Activated T-cell treated with anti-CD3 and anti-CD28 coated beads for 48 hours (primary cell): ENCODE measurements at places on chromosomes 11 and 22.

GRCh38 chr11:26037716-26038115 is 294.2 kb upstream of the ANO3 start:
- DNase-seq = no peak

DNA sequence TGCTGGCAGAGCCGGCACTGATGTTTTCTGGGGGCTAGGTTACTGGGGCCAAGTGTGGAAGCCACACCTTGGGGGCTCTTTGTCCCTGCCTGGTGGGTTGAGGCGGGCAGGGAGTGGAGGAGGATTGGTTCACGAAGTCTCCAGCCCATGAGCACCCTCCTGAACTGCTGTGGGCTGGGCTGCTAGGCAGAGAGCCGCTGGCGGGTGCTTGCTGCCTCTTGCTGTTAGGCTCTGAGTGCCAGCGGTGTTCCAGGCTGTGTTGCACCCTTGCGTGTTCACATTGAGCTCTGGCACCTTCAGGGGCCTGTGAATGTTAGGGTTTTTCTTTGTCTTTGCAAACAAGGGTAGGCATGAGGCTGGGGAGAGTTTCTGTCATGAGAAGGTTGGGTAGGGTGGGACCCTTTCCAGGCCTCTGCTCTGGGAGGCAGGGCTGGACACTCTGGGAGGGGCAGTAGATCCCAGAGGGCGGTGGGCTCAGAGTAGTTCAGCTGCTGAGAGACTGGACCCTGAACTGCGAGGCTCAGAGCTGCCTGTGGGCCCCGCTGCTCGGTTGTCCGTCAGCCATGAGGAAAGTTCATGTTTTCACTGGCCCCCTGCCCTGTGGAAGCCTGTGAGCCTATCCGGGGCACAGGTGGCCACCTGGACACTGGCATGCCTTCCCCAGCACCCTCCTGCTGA is 24.0 kb upstream of the TMEM191C start:
- DNase-seq = no peak

DNA sequence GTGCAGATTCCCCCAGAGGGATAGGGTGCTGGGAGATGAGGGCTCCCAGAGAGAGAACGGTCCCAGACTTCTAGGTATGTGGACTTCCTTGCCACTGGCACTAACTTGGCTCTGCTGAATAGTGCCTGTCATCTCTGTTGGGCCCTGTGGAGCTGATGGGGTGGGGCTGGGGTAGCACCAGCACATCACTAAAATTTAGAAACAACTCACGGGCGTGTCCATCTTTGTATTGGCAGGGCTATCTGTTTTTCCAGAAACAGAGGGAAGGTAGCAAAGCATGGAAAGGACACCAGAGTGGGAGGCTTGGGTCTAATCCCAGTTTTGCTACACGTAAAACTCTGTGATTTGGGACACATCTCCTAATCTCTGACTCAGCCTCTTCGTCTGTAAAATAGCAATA is 25.8 kb downstream of the SWAP70 start:
- DNase-seq = no peak

GRCh38 chr11:108216988-108217387 is 5.5 kb downstream of the NPAT start:
- no peak for DNase-seq

- no peak for DNase-seq
Observed at GRCh38 chr22:22037740-22038139, 55.2 kb upstream of the TOP3B start.

DNA sequence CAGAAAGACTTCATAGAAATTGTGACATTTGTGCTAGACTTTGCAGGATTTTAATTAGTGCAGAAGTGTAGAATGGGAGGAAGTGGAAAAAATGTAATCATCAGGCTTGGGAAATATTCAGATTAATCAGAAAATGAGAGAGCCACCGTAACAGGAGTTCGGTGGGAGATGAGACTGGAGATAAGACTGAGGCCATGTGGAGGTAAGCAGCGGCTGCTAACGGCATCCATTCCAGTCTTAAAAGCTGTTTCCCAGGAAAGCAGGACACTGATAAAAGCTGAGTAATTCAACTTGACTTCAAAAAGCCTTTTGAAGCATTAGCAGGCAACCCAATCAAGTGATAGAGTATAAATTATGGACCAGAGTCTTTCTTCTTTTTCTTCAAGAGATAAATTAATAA is 369.9 kb downstream of the LUZP2 start:
- no peak for DNase-seq

GRCh38 chr11:16825968-16826367 is 87.5 kb downstream of the C11orf58 start:
- no peak for DNase-seq

DNA sequence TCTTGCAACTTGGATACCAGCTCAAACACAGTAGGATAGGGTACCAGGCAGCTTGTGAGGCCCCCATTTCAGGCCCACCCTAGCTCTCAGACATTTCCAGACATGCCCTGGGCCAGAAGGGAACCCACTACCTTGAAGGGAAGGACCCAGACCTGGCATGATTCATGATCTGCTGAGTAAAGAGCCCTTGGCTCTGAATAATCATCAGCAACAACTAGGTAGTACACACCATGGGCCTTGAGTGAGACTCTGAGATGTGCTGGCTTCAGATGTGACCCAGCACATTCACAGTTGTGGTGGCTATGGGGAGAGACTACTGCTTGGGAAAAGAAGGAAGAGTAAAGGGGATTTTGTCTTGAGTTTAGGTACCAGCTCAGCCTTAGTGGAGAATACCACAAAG is 23.6 kb downstream of the JRKL start:
- DNase-seq = no peak

DNA sequence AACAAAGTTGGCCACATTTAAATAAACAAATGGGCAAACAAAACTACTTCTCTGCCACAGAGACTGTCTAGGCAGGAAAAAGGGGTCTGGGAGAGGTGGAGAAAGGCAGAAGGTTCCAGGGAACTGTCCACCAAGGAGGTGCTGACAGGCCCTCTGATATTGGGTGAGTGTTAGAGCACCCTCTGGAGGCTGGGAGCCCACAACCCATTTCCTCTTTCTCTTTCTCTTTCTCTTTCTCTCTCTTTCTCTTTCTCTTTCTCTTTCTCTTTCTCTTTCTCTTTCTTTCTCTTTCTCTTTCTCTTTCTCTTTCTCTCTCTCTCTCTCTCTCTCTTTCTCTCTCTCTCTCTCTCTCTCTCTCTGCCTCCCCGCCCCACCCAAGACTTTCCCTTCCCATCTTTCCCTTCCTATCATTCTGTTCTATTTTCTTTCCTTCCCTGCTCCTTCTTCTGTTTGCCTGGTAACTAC is 912.8 kb downstream of the DLG2 start:
- no peak for DNase-seq

GRCh38 chr22:39629851-39630250 is 59.3 kb downstream of the CACNA1I start:
- DNase-seq = no peak

GRCh38 chr11:102467853-102468580 is 15.5 kb upstream of the TMEM123 start:
- no peak for DNase-seq

DNA sequence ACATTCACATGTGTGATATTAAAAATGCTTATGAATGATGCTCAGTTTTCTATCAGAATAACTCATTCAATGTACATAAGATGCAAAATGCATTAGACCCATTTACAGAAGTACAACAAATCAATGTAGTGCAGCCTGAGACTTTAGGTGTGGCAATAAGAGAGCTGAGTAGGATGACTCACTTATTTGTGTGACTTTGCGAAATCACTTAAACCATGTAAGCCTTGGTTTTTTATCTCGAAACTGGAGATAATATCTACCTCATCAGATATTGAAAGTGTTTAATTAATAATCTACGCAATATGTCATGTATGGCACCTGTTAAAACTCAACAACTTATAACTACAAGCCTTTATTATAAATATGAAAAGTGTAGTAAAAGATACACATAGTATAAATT is 105.7 kb upstream of the LUZP2 start:
- no peak for DNase-seq

- no peak for DNase-seq
Observed at GRCh38 chr11:105937331-105937730, 84.7 kb downstream of the MSANTD4 start.

DNA sequence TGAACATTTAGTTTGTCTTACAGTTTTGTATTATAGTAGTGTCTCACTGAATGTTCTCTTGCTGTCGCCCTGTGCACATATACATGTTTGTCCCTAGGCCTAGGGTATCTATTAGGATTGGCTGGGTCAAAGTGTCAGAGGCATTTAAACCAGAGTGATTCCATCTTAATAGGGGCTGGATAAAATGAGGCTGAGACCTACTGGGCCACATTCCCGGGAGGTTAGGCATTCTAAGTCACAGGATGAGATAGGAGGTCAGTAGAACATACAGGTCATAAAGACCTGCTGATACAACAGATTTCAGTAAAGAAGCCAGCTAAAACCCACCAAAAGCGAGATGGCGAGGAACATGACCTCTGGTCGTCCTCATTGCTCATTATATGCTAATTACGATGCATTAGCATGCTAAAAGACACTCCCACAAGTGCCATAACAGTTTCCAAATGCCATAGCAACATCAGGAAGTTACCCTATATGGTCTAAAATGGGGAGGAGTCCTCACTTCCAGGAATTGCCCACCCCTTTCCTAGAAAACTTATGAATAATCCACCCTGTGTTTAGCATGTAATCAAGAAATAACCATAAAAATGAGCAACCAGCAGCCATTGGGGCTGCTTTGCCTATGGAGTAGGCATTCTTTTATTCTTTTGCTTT is 82.6 kb downstream of the LDLRAD3 start:
- DNase-seq = no peak

DNA sequence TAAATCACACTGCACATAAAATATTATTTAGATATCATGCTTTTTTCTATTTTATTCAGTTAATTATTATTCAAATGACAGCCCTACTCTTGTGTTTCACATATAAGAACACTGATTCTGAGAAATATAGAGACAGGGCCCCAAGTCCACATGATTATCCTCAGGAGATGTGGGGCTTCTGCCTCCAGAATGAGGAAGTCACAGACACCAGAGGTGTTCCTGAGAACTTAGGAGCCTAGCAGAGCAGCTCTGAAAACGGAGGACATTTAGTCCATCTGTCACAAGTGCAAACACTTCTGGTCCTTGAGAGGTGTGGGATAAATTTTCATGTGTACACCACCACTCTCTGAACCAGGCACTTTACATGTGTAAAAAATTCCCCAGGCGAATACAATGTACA is 26.2 kb downstream of the TRIM66 start:
- DNase-seq = no peak

DNA sequence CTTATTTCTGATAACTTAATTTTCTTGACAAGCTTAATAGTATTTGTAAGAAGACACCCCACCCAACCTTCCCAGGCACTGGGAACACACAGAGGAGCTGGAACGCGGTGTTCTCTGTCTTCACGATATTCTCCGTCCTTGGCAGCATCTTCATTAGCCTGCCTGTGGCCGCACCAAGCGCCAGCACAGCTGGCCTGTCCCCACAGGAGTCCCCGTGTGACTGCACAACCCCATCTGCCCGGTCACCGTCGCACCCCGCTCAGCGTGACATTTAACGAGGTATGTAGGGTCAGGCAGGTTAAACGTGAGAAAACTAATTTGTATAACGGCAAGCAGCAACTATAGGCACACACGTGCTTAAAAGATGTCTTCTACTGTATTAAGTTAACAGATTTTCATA is 293.3 kb downstream of the BRD1 start:
- no peak for DNase-seq

- DNase-seq = no peak
Observed at GRCh38 chr22:50293441-50294318, 13.8 kb downstream of the PLXNB2 start.

DNA sequence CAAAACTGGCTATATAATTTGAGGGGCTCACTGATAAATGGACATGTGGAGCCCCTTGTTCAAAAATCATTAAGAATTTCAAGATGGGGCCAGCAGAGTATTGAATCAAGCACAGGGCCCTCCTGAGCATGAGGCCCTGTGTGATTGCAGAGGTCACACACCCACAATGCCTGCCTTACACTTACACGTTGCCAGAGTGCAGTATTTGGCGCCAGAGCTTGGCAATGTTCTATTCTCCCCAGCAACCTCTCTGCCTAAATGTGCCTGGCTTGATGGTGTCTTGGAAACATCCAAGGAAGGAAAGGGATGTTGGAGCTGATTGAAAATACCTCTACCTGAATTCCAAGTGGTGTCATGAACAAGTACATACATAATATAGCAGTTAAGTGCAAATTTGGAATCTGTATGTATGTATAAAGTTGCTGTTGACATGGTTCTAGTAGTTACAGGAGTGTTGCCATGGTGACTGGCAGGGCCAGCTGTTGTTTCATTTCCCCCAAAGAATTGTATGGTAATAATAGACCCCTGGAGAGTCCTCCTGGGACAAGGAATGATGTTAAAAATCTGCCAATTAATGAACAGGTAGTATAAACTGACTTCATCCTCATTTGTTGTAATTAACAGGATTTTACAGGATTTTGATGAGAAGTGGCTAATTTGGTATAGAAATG is 205.7 kb upstream of the NAV2 start:
- DNase-seq = no peak

GRCh38 chr11:8807544-8808225 is 103.3 kb upstream of the AKIP1 start:
- no peak for DNase-seq

GRCh38 chr22:46563381-46564083 is 26.1 kb upstream of the CELSR1 start:
- DNase-seq = peak; percentile 77

DNA sequence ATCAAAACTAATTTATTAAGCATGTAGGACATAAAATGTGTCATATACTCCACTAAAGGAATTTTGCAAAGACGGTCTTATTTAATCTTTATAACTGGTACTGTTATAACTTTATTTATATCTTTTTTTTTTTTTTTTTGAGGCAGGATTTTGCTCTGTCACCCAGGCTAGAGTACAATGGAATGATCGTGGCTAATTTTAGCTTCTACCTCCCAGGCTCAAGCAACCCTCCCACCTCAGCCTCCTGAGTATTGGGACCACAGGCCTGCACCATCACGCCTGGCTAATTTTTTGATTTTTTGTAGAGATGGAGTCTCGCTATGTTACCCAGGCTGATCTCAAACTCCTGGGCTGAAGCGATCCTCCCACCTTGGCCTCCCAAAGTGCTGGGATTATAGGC is 31.4 kb upstream of the PCF11 start:
- DNase-seq = no peak

DNA sequence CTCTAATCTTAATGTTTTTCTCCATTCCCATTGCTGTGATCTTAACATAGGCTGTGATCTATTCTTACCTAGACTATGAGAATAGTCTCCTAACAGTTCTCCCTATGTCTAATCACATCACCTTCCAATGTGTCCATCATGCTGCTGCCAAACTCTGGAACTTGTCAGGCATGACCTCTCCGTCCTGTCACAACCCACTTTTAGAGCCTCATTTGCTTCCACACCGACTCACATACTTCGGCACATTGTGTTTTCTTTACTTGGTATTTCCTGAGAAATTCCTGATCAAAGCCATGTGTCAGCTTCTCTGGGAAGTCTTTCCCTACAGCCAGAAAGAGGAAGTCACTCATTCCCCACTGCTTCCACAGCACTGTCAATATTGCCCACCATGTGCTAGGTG is 40.5 kb upstream of the BIRC3 start:
- no peak for DNase-seq

- no peak for DNase-seq
Observed at GRCh38 chr11:9596926-9597464, 23.5 kb downstream of the WEE1 start.

- no peak for DNase-seq
Observed at GRCh38 chr11:126927623-126928022, 72.9 kb downstream of the KIRREL3 start.
